CD14-positive monocyte (primary cell): ENCODE measurements at places on chromosomes 12 and 14.

- peak; percentile 6 for DNase-seq
Observed at GRCh38 chr14:88137327-88137726, 132.4 kb downstream of the GPR65 start.

GRCh38 chr12:20350495-20350894, 17.8 kb upstream of the PDE3A start:
- DNase-seq = no peak

DNA sequence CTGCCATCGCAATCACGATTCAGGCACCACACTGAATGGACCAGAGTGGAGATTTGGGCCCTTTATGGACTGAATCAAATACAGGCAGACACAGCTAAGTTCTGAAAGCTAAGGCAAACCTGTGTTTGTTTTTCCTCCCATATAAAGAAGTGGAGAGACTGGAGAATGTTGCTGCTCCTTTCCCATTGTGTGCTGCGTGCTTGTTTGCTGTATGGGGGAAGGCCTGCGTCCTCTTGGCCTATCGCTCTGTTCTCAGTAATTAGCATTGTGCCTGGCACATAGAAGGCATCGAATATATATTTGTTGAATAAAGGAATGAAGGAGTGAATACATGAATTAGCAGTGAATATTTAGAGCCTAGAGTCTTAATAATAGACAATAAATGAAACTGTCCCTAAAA, 12.4 kb downstream of the ST8SIA1 start:
- DNase-seq = no peak

DNA sequence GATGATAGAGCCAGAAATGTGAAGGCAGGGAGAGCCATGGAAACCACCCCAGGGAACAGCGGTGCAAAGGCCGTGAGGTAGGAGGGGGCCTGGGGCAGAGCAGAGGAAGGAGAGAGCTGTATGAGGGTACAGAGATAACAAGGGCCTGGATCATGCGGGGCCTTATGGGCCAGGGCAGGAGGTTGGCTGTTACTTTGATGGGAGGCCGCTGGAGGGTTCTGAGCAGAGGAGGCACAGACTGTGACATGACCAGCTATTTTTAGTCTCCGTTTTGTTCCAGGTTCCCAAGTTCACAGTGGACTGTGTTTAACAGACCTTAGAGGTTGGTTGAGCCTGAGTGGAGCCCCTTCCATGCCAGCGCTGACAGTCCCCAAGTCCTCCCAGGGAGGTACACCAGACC, 118.6 kb downstream of the GCH1 start:
- no peak for DNase-seq

DNA sequence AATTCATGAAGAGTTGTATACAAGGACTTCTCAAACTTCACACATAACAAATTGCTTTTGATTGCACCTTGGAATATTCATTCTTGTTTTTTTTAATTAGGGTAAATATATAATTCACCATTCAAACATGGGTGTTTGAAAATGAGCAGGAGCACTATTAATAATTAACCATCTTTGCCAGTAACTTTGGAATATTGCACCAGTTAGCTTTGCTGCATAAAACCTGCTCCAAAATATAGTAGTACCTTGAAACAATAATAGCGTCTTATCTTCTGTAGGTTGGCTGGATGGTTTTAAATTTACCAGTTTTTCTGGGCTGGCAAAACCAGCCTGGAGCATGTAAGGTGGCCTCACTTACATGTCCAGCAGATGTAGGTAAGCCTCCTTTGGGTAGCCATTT, 1112.4 kb downstream of the TRHDE start:
- no peak for DNase-seq

DNA sequence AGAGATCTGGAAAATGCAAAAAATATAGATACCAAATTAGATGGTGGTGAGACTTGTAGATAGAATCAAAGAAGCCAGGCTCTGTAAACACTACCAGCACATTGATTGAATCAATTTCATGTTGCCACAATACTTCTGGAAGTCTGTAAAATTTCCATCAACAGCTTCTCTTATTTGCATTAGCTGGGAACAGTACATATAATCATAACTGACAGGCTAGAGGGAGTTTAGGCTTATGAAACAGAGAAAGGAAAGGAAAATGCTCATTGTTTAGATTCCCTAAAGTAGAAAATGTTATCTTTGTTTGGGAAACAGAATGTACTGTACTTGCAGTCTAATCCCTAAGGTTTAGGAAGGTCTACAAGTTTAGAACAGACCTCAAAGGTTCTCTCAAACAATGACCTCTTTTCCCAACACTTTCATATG, 335.2 kb downstream of the CEP128 start:
- DNase-seq = no peak

GRCh38 chr12:10957741-10958140, 18.7 kb upstream of the TAS2R14 start:
- no peak for DNase-seq

DNA sequence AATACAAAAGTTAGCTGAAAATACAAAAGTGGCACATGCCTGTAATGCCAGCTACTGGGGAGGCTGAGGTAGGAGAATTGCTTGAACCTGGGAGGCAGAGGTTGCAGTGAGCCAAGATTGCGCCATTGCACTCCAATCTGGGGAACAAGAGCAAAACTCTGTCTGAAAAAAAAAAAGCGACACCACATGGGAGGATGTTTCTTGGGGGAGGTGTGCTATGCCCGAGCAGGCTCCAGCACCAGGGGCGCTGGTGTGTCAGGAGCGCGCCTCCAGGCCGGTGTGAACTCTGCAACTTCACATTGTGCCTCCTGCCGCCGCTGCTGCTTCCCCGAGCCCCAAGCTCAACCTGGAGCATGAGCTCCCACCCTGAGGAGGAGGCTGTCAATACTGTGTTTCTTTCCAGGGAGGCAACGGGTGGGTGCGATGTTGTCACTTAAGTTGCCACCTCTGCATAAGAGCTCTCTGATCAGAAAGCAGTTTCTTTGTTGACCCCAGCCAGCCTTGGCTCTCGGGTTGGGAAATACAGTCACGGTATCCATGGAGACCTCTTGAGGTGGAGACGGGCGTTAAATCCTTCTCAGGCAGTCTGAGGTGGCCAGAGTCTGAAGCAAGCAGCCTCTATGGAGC, 18.9 kb downstream of the DEGS2 start:
- DNase-seq = no peak

DNA sequence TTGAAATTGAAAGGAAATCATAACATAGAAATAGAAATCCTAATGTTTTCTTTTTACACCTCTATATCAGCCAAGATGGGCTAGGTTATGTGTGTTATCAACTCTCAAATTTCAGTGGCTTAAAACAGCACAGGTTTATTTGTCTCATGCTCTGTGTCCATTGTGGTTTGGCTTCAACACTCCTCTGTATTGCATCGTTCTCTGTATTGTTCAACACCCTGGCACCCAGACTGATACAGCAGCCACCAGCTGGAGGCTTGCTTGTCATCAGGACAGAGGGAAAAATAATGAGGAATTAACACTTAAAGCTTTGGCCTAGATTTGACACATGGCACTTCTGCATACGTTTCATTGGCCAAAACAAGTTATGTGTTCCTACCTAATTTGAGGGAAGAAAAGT, 234.2 kb upstream of the ARHGAP5 start:
- DNase-seq = no peak

GRCh38 chr12:12716793-12717585, at the start of gene CDKN1B:
Gene CDKN1B, plus strand, starts transcription at chr12:12717368. Its CDS starts 472 bp downstream, at chr12:12717840.
- DNase-seq = peak; percentile 84

GRCh38 chr14:90890322-90891020, 74.2 kb upstream of the TTC7B start:
- DNase-seq = no peak

DNA sequence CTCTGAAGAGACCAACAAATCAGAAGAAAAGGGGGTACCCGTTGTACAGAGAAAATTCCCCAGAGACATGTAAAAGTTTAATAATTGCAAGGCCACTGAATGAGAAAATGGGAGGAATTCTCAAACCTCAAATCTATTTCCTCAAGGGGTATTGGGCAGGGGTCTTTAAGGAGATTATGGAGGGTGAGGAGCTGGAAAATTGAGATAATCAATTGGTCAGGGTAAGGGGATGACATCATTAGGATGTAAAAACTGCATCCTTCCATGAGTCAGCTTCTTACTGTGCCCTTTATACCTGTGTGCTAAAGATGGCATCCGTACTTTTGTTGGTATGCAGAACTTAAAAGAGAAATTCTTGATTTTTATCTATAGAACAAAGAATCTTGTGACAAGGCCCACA, 641.5 kb downstream of the LRFN5 start:
- DNase-seq = no peak

DNA sequence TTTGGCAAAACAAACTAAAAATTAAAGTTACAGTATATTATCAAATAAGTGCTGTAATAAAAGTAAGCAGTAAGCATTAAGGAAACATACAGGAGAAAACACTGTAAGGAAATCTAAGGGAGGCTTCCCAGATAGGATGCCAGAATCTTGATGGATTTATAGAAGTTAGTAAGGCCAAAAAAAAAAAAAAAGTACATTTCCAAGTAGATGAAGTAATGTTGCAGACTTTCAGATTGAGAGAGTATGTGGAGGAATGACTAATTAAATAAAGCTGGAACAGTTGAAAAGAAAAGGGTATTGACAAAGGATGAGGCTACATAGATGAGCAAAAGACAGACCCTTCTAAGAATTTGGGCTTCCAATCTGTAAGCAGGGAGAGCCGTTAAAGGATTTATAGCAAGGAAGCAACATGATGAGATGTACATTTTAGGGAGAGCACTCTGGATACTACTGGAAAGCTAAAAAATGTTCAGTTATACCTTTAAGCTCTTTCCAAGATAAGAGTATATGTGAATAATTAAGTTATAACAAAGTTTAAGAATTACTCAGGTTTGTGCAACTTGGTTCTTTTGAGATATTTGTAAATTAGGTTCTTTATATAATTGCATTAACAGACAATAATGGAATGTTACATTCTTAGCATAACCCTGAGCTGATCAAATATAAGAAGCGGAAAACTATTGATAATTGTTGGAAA, 87.5 kb upstream of the MON2 start:
- DNase-seq = no peak

DNA sequence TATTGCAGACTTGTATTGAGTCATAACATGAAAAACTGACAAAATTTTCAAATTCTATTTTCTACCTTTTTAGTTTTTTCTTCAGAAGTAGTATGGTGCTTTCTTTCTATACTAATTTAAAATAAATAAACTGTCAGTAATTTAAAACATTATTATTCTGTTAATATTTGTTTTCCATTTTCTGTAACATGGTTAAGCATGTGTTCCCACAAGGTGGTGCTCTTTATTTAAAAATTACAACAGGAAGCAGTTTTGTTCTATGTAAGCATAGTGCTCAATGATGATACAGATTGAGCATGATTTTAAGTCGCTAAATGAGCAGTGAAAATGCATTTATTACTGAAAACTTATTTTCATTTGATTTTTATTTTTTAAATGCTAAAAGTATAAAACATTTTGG, 114.6 kb downstream of the PPFIA2 start:
- peak; percentile 14 for DNase-seq

- no peak for DNase-seq
Observed at GRCh38 chr12:53995002-53995377, 5.0 kb upstream of the HOXC9 start.

GRCh38 chr12:52082988-52083637, 3.6 kb downstream of the SMIM41 start:
- peak; percentile 65 for DNase-seq

- DNase-seq = no peak
Observed at GRCh38 chr14:65356327-65356836, 56.1 kb upstream of the FUT8 start.

- no peak for DNase-seq
Observed at GRCh38 chr14:63788011-63788933, 60.4 kb upstream of the SGPP1 start.

- no peak for DNase-seq
Observed at GRCh38 chr12:32462908-32463307, 63.5 kb downstream of the FGD4 start.

- DNase-seq = peak; percentile 33
Observed at GRCh38 chr12:6425590-6426531, 18.9 kb upstream of the CD27 start.

GRCh38 chr14:84340938-84341337, 1189.0 kb upstream of the FLRT2 start:
- no peak for DNase-seq

GRCh38 chr12:4496145-4496838, 42.4 kb upstream of the RAD51AP1 start:
- no peak for DNase-seq

GRCh38 chr14:87111126-87111525, 881.9 kb downstream of the GALC start:
- DNase-seq = no peak

- DNase-seq = no peak
Observed at GRCh38 chr14:62592877-62593276, 452.4 kb downstream of the KCNH5 start.

DNA sequence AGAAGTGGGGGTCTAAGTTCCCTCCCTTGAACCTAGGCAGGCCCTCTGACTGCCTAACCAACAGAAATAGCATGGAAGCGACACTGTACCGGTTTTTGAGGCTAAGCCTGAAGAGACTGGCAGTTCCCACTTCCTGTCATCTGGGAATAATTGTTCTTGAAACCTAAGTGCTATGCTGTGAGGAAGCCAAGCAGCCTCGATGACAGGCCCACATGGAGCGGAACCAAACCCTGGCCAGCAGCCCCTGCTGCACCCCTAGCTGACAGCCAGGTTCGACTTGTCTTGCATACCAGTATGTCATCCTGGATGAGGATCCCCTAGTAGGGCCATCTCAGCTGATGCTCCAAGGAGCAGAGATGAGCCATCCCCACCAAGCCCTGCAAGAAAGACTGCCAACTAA, 6.4 kb upstream of the GPR68 start:
- DNase-seq = no peak

DNA sequence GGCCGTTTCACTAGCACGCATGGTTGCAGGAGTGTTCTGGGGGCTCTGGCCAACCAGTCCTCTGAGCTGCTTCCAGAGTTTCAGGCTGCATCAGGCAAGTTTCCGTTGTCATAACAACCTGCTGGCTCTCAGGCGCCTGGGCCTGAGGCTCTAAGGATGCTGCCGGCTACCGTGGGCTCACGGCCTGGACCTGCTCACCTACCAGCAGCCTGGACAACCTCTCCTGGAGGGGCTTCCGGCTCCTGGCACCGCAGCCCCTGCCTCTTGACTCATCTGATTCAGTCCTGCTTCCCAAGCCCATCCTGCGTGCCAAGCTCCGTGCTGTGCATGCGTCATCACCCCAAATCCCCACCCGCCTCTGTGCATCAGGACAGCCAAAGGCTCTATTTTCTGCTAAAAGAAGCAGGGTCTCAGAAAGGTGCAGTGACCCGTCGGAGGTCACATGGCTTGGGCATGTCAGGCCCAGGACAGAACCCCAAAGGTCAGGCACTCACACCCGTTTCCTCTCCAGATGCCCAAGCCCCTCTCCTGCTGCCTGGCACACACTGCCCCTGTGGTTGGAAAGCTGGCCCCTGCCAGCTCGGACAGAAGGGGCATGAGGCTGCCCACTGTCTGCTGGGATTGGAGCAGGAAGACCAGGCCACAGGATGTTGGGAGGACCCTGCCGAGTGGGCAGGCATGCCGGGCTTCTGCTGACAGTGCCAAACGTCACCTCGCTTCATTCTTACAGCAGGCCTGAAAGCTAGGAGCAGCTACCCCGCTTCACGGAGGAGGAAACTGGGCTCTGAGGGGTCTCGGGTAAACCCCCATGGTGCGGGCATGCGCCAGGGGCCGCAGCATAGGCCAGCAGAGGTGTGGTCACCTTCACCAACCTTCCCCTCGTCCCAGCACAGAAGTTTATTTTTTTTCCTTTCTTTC, 5.7 kb downstream of the BEGAIN start:
- no peak for DNase-seq
